ENCODE measurements at places on chromosomes 16 and 17.
A peak's percentile ranks its signal among the peaks of the same experiment; 100 is the strongest.

- no peak for DNase-seq
Measured at GRCh38 chr17:31532081-31532480, 140.6 kb downstream of the RAB11FIP4 start.

DNA sequence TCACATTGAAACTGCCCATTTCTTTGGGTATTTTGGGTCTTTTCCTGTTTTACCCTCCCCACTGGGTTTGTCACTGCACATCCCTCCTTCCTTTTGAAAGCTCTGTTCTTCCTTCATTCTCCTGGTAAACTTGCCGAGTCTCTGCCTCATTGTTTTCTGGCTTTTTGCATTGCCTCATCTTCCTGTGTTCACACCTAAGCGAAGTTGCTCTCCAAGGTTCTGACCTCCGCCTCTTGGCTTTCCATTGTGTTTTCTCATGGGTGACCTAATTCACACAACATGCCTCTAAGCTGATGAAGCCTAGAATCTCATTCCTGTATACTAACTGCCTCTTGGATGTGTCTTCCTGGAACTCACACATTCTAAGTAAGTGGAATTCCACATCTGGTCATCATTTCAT lies 1096.1 kb upstream of the EEF2KMT start:
- no peak for DNase-seq

GRCh38 chr17:48910370-48910769 lies 2.2 kb downstream of the UBE2Z start:
- no peak for DNase-seq

GRCh38 chr16:7004266-7004665 lies 328.4 kb upstream of the RBFOX1 start:
- no peak for DNase-seq

GRCh38 chr17:39763051-39763820 lies 25.5 kb downstream of the GRB7 start:
- no peak for DNase-seq

GRCh38 chr16:81366316-81366932 lies 51.7 kb downstream of the GAN start:
- DNase-seq = no peak

GRCh38 chr16:31301708-31302400 lies 42.1 kb downstream of the ITGAM start:
- peak; percentile 13 for DNase-seq

- no peak for DNase-seq
Measured at GRCh38 chr16:66901626-66902025, 17.1 kb downstream of the CDH16 start.

DNA sequence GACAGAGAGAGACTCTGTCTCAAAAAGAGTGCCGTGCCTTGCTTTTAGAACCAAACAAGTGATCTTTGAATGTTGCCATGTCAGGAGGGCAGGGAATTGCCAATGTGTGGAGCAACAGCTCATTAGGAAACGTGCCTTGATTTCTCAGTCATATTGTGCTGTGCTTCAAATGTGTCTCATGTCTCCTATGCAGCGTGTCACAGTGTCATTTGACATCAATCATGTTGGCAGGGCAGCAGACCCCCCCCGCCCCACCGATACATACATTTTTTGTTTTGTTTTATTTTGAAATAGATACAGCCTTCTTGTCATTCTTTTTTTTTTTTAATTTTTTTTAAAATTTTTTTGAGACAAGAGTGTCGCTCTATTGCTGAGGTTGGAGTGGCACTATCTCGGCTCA lies 22.1 kb downstream of the MRC2 start:
- no peak for DNase-seq

DNA sequence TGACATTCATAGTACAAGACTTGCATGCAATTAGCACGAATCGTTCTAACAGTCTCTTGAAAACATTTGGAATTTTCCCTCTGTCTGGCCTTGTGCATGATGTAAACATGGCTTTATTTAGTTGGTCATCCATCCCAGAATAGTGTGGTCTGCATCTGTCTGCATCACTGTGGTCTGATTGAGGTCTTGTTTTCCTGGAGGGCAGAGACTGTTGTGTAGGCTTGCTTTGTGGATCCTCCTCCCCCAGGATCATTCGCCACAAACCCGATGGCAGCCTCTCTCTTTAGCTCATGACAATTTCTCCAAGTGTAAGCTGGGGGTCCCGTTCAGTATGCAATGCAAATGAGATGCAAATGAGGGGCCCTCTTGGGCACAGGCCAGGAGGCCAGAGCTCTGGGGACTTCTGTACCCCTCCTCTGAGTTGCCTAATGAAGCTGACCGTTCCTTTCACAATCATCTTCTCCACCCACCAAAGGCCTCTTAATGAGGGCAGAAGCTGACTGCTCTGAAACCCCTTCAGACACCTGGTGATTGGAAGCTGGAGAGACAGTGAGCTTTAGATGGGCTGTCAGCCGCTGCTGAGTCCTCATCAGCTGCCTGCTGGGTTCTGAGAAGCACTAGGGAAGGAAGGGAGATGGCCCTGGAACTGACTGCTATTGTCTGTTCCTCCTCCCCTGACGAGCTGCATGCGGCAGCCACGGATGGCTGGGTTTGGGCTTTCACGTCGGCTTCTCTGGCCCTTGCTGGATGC lies 201.2 kb upstream of the CACNG3 start:
- no peak for DNase-seq

DNA sequence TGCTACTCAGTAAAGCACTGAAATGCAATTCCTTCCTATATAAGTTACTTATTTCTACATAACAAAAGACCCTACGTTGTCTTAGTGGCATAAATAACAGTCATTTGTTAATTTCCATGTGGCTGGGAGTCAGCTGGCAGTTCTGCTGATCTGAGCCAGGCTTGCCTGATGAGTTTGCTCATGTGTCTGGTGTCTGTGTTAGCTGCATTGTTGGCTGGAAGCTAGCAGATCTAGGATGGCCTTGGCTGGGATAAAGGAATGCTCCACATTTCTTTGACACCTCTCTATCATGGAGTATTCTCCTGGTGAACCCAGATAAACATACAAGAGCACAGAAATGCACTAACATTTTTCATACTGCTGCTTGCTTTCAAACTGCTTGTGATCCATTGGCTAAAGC lies 264.4 kb upstream of the MON1B start:
- no peak for DNase-seq

DNA sequence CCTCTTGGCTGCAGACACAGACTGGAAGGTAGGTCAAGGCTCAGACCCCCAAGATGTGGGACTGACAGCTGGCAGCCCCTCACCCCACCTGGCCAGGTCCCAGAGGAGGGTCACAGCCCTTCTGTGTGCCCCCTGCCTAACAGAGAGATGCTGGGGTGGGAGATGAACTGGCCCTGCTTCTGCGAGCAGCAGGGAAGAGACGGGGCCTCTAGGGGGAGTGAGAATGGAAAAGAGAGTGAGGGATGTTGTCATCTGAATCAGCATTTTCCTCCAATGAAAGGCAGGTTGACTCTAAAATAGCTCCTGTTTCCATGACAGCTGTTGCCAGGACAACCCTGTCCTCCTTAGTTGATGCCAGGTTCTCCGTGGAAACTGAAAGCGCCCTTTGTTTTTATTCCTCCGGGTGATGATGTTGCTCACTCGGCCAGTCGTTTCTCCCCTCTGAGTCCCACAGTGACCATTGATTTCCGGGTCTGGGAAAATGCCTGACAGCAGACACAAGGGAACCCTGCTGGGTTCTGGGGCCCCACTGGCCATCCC lies 4.9 kb upstream of the NDRG4 start:
- peak; percentile 81 for DNase-seq

DNA sequence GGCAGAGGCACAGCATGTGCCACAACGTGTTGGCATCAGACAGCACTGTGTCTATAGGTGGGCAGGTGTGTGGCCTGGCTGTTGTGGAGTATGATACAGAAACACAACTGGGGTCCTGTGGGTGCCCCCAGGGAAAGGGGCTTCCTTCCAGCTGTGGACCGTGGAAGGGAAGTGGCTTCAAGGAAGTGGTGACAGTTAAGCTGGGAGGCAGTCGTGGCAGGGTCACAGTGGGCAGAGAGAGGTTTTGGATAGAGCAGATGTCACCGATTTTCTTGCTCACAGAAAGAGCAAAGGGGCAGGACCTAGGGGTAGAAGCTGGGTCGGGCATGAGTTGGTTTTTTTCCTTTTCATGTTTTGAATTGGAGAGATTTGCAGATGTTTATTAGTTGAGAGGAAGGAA lies 11.2 kb upstream of the ORAI3 start:
- no peak for DNase-seq

- no peak for DNase-seq
Measured at GRCh38 chr17:20096430-20096829, 87.3 kb downstream of the SPECC1 start.

DNA sequence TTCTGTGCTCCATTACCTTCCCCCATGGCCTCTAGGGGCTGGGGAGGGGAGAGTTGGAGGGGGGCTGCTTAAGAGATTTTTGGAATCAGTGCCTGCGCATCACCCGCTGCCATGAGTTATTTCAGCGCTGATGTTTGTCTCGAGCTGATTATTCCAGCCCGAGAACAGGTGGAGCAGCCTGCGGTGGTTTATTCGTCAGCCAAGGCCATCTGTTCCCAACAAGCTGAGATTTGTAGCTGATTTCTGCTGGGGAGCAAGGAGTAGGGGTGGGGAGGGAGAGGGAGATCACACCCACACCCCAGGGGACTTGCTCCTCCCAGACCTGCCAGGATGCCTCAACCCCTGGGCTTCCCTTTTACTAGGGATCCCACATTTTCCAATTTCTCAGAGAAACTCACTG lies 23.1 kb downstream of the PIPOX start:
- DNase-seq = no peak

- DNase-seq = peak; percentile 78
Measured at GRCh38 chr17:80791758-80792284, 199.8 kb upstream of the CHMP6 start.

DNA sequence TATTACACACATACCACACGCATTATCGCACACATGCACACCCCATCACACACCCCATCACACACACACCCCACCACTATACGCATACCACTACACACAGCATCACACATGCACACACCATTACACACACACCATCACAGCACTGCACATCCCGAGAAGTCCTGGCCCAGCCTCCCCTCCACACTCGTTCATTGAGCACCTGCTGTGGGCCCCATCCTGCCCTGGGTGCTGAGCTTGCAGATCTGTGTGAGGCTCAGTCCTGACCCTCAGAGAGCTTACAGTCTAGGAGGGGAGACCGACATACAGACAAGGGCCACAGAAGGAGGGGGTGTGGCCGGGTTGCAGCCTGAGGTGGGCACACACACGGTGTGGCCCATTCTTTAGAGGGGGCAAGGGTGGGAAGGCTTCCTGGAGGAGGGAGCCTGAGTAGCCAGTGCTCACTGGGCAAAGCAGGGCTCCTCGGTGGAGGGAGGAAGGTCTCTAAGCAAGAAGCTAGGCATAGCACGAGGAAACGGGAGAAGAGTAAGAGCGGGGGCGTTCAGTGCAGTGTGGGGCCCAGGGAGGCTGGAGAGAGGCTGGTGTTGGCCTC lies 206.6 kb downstream of the NTN1 start:
- DNase-seq = no peak

GRCh38 chr17:78241277-78242023 lies 10.0 kb downstream of the TMEM235 start:
- DNase-seq = no peak

DNA sequence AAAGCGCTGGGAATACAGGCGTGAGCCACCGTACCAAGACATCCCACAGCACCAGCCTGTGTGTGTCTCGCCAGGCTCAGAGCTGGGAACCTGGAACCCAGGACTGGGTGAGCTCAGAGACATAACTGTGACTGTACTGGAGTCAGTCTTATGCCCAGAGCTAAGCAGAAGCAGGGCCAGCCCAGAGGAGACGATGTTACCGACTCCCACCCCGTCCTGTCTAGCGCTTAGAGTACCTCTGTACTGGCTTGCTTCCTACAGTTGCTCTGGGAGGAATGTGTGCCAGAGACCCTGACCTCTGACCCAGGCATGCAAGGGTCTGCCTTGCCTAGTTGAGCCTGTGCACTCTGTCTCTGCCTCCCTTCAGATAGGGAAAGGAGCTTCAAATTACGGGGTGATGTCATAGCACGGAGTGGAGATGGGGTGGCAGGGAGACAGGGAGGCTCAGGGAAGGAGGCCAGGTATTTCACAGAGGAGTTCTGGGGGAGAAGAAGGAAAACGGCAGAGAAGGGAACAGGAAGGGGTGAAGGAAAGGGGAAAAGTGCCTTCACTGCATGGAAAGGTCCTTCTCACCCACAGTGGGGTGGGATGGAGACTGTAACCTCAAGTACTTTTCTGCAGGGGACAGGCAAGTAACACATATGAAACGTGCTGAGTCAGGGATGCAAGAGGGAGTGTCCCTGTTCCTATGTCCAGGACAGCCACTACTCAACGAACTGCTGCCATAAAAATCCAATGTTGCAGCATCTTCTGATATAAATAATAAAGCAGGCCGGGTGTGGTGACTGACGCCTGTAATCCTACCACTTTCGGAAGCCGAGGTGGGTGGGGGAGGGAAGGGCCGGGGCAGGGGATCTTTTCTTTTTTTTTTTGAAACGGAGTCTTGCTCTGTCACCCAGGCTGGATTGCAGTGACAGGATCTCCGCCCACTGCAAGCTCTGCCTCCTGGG lies 5.8 kb upstream of the ARMC5 start:
- DNase-seq = no peak

- no peak for DNase-seq
Measured at GRCh38 chr16:23330583-23331249, 28.6 kb downstream of the SCNN1B start.

GRCh38 chr17:38588788-38589174 lies 17.0 kb downstream of the SRCIN1 start:
- DNase-seq = no peak

GRCh38 chr17:55706808-55707773 lies 15.6 kb downstream of the TMEM100 start:
- no peak for DNase-seq

DNA sequence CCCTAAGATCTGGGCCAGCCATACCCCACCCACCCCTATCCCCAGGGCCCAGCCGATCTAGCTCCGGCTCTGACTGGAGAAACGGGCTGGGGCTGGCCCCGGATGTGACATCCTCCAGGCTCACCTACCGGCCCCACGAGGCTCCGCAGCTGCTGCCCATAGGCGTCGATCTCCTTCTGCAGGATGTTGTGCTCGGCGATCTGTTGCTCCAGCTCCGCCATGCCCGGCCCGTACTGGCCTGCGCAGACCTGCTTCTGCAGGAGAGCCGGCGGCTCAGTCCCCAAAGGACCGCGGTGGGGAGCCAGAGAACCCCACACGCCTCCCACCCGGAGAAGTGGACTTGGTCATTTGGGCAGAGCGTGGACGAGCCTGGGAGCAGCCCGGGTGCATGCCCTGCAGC lies 4.8 kb downstream of the EVPL start:
- no peak for DNase-seq

- DNase-seq = no peak
Measured at GRCh38 chr16:77213542-77214106, 14.4 kb downstream of the SYCE1L start.

DNA sequence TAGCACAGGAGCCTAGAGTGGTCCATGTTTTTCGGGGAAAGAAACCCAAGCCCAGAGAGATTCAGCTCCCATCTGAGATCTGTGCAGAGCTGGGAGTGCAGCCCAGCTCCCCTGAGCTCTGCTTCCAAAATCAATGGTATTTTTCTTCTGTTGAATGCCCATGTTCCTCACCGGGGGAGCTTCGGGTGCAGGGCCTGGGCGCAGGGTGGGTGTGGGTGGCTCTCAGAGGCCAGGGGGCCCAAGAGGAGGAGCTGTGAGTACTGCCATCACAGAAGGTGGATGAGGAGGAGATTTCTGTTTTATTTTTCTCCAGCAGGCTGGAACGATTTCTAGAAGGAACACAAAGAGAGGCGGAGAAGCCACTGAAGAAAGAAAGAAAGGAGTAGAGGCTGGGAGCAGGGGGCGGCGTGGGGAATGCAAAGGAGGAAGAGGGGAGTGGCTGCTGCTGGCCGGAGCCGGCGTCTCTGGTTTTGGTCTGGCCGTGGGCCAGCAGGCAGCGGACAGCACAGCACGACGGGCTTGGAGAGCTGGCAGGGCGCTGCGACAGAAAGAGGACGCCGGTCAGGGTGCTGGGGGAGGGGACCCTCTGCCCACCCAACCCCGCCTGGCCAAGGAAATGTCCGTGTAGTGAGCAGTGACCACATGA lies 76.2 kb upstream of the KSR1 start:
- DNase-seq = no peak
